Bone marrow (tissue), 2 donors: ENCODE measurements at places on chromosomes 5 and 9.
A peak's percentile ranks its signal among the peaks of the same experiment; 100 is the strongest.

GRCh38 chr9:90855208-90855902 lies 53.7 kb downstream of the SYK start:
- DNase-seq = no peak

DNA sequence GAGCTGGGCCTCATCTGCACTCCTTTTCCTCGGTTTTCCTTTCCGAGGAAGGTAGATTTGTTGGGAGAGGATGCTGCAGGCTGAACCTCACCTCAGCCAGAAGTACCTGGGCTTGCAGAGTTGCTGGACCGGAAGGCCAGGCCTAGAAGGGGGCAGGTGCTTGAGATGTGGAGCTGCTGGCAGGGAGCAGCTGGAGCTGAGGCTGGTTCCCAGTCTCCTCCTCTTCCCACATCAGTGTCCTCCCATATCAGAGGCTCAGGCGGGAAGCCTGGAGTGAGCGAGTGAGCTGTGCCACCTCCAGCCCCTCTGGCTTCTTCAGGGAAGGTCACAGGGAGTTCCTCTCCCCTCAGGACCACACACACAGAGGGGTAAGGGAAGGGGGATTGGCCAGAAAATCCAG lies 259.4 kb downstream of the GADD45G start:
- DNase-seq = no peak

DNA sequence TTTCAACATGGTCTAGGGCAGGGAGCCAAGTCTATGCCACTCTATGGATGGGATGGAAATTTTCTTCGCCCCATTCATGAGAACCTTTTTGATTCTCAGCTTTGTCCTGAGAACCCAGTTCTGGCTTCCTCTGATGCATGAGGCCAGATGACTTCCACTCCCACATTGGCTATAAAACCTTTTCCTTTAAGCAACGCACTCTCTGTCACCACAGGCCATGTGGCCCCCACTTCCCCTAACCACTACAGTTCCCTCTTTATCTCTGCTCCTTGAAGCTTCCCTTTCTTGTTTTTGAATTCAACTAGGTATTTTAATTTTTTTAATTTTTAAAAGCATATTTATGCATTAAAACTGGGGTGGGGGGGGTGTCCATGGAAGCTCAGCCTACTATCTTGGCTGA lies 401.3 kb downstream of the ENC1 start:
- peak; percentile 93 for DNase-seq

- no peak for DNase-seq
Measured at GRCh38 chr9:32782476-32783167, 718 bp upstream of the TMEM215 start.

DNA sequence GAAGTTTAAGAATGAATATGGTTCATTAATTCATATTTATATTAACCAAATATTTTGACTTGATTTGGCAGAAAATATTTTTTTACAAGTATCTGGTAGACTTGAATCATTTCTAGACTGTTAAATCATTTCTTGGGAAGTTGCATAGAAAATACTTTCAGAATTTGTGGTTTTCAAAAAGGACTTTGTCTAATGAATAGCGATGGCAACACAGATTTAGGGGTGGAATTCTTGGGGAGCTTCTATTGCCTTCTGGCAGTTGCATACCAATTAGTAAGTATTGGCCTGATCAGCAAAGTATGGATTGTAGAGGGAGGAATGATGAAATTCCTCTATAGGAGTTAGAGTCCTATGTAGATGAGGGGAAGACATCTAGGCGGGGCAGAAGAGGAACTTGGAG lies 68.6 kb upstream of the CKMT2 start:
- DNase-seq = no peak

DNA sequence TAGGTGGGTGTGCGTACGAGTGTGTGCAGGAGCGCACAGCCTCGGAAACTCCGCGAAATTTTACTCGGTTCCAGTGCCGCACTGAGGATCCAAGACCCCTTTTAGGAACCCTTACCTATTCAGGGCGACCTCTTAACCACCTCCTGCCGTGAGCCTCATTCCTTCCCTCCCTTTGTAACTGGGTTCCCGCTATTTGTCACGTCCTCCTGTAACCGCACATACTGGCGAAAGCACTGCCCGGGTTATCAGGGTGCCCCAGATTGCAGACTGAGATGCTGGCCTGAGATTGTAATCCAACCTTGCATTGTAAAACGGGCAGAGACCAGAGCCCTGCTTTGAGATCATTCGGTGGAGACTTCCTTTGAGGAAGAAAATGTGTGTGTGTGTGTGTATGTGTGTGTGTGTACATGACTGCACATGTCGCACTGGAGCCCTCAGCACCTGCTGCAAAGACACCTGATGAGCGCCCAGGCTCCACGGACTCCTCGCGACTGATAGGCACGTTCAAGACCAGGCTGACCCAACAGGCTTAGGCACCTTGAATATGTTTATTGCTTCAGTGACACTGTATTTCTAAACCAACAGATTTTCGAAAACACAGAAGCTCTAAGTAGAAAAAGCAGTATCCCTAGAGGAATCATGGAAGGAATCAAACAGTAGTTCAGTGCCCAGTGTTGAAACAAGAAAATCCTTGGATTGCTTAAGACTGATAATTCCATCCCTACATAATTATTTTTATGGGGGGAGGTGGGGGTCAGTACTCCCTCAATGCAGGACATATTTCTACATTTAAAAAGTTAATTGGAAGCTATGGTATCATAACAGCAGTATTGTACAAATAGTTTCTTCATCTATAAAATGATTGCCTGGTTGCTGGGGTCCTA lies 86.5 kb upstream of the TNFAIP8 start:
- no peak for DNase-seq

GRCh38 chr5:95956021-95956899 lies 5.4 kb downstream of the ELL2 start:
- DNase-seq = no peak

DNA sequence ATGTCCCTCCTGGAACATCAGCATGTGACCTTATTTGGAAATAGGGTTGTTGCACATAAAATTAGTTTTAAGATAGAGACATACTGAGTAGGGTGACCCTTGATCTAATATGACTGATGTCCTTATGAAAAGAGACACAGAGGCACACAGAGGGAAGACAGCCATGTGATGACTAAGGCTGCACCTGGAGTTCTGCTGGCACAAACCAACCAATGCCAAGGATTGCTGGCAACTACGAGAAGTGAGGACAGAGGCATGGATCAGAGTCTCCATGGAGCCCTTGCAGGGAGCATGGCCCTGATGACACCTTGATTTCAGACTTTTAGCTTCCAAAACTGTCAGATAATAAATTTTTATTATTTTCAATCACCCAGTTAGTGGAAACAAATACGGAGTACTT lies 101.9 kb downstream of the FBXL7 start:
- DNase-seq = no peak

DNA sequence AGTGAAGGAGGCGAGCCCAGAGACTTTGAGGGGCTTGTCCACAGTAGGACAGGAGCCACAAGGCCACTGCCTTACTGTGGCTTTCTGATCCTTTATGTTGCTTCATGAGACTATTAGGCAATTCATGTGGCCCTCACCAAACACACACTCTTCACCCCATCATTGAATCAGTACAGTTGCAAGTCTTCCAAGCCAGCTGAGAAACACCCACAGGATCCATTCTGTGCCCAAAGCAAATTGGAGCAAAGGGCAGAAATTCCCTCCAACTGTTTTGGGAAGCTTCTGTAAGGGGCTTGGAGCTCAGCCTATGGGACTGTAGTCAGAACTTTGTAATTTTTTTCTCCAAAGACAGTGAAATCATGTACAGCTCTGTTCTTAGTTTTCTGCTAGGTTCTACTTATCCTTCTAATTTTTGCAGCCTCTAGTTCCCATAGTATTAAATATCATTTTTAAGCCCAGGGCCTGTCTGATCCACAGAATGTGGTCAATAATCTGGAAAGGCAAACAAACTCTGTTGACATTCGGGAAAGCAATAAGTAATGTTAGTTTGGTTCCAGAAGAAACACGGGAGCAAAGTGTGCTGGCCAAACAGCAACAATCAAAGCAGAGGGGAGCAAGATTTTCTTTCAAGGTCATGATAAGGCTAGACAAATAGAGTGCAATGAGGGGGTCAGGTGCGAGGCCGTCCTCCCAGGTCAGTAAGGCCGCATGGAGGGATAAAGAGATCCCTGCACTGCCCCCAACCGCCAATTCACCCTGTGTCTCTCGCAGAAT lies 47.0 kb downstream of the UBE2QL1 start:
- no peak for DNase-seq

DNA sequence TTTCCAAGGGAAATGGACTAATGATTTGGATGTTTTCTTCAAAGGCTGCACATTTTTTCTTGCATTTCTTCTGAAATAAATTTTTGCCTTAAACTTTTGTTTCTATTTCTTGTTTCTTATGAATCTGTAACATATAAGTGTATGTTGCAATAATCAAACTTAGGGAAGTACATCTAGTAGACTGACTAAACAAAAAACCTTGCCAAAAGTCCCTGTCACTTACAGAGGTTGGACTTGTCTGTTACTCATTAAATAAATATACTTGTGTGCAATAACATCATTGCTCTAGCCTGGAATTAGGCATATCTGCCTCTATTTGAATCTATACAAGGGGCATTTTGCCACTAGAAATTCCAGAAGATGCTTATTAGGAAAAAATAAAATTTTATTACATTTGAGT lies 56.6 kb downstream of the C6 start:
- no peak for DNase-seq

DNA sequence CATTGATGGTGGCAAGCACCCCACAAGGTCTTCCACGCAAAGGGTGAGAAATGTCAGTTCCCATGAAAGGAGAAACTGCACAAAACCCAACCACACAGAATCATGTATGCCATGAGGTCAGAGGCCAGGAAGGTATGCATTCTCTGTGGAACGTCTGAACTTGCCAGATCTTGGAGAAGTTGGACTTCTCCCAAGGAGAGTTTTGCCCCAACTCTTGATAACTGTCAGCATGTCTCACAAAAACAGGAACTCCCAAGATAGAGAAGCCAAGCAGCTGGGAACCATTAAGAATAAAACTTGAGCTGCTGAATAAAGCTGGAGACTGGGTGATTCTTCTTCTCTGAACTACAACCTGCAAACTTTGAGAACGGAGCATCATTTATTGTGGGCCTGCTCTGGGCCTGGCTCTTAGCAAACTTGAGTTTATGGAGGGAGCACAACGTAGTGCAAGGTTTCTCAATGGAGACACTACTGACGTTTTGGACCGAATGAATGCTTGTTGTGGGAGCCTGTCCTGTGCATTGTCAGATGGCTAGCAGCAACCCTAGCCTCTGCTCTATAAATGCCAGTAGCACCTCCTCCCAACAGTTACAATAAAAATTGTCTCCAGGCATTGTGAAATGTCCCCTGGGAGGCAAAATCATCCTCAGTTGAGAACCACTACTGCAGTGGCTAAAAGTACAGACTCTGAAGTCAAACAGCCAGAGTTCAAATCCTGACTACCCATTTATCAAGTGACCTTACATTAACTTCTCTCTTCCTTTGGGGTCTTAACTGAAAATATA lies 193.5 kb downstream of the ACTL7B start:
- no peak for DNase-seq
